Suppressor macrophage treated with lipopolysaccharide for 1 hour (primary cell): ENCODE measurements at places on chromosomes 11 and 22.

- DNase-seq = no peak
Measured at GRCh38 chr22:42185915-42186439, 55.4 kb upstream of the CYP2D6 start.

DNA sequence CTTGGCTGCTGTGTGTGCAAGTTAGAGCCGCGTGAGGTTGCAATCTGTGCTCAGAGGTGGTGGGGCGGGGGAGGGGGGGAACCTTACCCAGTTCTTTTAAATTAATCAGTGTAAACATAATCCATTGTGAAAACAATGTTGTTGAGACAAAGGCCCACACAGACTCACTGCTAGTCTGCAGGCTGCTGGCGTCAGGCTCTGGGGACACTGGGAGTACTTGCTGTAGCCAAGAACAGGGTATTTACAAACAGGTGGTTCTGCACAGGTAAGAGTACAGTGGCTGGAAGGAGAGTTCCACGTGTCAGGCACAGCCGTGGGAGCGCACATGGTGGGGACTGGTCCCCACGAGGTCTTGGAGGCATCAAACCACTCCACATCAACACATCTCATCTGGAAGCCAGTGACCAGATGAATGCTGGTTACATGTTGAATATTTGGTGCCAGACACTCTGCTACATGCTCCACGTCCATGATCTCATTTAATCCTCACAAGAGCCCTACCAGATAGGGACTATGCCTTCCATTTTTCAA is 27.4 kb downstream of the SCUBE1 start:
- no peak for DNase-seq

- DNase-seq = no peak
Measured at GRCh38 chr11:82216927-82217570, 516.6 kb downstream of the FAM181B start.

DNA sequence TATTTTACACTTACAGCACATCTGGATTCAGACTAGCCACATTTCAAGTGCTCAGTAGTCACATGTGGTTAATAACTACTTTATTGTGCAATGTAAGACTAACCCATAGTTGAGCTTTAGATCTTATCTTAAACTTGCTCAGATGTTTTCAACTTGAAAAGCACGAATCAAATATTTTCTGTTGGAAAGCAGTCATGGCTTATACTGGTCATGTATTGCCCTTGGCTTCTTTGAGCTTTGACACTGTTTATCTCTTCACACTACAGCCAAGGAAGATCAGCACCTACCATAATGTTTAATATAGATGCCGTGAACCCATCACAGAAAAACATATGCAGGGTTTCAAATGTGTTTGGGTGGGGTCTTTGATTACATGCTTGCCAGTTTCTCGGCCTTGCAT is 4.4 kb downstream of the RBX1 start:
- DNase-seq = no peak

- peak; percentile 46 for DNase-seq
Measured at GRCh38 chr11:62472063-62472884, 53.4 kb downstream of the SCGB1A1 start.

DNA sequence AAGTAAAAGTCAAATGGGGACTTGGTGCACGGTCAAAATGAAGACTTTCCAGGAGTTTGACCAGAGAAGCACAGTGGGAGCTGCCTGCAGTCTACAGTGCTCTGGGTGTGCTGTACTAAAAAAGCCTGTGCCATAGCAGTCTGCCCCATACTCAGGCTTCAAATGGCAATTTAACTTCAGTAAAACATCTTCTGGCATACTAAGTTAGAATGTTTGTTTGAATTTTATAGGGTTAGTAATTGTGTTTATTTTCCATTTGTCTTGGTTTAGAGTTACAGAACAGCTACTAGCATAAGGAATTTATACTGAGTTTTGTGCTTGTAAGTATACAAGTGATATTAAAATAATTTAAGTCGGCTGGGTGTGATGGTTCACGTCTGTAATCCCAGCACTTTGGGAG is 29.3 kb upstream of the LIPT2 start:
- DNase-seq = no peak

DNA sequence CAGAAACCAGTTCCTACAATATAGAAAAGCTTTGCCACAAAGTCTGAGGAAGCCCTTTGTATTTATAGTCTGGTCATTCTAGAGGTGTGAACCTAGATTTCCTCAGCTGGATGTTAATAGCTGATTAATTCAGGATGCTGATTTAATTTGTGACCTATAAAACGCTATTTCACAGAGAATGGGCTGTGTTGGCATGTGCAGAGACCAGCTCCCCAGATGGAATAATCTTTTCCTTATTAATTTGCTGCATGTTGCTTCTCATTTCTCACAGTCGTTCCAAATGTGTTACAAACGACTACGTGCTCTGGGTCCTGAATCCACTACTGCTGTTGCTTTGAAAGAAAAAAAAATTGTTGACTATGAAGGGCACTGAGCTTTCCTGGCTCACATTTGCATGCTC is 49.3 kb downstream of the BDNF start:
- no peak for DNase-seq

DNA sequence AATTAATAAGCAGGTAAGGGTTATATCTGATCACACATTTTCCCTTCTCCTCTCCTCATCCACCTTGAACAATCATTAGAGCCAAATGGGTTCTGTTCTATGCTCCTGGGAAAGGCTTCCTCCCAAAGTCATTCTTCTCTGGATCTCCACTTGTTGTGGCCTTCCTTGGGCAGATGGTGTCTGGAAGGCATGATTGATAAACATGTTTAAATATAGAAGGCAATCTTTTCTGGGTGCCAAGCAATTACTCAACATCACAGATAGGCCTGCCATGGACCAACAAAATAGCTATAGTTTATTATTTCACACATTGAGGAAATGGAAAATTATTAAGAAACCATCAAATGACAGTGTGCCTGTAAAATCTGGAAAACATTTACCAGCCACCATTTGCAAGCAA is 73.5 kb downstream of the KCNA4 start:
- DNase-seq = no peak

DNA sequence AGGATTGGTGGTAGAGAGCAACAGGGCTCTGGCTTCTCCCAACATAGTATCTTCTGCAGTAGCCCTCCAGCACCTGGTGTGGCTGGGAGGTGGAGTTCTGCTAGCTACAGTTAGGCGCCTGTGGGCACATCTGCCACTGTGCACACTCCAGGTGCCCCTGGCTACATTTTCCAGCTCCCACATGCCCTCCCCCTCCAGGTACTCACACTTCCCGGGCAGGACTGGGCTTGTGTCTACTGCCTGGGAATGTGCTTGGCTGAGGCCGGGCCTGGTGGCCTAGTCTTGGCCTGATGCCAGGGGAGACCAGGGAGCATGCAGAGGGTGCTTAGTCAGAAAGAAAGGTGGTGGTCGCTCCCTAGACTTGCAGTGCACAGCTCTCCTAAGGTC is 15.8 kb downstream of the PHLDB1 start:
- DNase-seq = peak; percentile 17

DNA sequence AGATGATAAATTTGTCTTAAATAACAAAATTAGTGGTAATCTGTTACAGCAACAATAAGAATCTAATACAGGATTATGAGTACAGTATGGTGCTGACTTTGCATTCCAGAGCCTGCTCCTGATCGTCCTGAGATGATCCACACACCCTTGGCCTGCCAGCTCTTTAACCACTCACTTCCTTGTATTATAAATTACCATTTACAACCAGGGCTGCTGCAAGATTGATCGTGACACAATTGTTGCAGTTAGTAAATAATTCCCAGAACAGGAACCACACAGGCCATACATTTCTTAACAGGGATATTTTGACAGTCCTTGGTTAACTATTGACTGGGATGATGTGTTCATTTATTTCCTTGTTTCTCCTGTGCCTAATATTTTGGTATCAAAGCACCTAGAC is 3.8 kb upstream of the CBLIF start:
- DNase-seq = peak; percentile 24

- no peak for DNase-seq
Measured at GRCh38 chr22:22397875-22398524, 110.5 kb downstream of the ZNF280B start.

DNA sequence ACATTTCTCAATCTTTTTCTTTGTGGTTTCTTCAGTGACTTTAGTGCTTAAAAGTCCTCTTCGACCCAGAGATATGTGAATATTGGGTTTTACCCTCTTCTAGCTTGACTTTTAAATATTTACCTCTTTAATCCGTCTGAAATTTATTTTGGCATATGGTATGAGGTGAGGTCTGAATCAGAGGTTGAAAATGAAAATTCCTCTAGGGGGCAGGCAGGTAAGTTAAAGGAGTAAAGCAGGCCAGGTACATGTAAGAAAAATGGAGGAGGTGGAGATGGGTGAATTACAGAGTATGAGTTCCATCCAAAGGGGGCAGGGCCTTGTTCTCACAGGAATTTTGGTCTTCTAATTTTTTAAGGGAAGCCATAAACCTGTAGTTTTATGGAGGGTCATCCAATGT is 263.8 kb upstream of the NARS2 start:
- no peak for DNase-seq

DNA sequence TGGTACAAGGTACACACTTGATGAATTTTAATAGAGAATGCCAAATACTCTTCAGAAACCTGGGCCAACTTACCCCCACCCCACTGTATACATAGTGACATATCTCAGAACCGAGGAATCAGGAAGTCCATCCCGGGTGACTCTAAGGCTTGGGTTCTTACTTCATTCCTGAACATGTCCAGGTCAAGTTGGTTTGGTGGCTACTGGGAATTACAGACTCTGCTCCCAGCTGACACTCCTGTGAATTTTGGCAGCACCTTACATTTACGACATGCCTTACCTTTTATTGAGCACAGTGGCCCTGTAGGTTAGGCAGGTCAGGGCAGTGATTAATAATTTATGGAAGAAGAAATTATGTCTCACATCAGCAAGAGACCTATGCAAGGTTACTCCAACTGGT is 70.1 kb upstream of the LDLRAD3 start:
- no peak for DNase-seq

GRCh38 chr11:29135504-29135903 is 881.3 kb downstream of the KCNA4 start:
- DNase-seq = no peak

DNA sequence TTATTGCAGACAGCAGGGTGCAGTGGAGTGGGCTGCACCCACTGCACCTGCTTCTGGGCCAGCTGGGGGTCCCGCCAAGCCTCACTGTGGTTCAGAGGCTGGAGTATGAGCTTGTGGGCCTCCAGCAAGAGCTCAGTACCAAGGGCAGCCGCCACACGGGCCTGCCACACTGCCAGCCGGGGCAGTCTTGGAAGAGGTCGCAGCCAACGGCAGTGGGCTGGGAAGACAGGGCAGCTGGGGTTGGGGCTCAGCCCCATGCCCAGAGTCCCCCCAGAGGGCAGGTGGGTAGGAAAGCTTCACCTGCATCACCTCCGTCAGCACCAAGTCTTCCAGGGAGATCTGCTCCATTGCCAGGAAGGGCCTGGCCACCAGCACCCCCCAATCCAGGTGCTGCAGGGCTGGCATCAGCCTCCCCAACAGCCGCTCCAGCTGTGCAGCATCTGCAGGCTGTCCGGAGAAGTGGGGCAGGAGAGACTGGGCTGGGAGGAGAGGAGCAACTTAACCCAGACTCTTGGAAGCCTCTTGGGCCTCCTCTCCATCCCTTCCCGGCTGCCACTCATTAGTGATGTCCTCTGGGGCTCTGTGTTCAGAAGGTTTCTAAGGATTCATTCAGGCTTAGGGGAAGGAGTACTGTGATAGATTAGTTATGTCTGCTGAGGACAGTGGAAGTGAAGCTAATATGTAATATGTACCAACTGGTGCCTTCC is 1.1 kb upstream of the GSTT4 start:
- no peak for DNase-seq

- no peak for DNase-seq
Measured at GRCh38 chr11:36617543-36618362, 19.7 kb upstream of the RAG2 start.

GRCh38 chr22:30054067-30054763 is 26.0 kb upstream of the HORMAD2 start:
- no peak for DNase-seq

DNA sequence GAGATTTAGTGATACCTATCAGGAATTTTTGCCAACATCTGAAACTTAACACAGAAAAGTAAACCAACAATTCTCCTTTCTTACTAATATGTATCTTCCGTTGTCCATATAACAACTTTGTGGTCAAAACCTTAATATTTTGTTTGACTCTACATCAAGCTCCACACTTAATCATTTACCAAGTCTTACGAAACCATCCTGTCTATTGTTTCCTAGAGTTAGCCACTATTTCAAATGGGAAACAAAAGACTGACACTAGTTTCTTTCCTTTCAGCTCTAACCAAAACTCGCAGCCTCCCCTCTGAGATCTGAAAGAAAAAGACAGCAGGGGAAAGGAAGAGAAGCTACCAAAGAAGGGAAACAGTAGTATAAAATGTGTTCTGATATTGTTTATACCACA is 26.5 kb upstream of the PRDM10 start:
- no peak for DNase-seq

DNA sequence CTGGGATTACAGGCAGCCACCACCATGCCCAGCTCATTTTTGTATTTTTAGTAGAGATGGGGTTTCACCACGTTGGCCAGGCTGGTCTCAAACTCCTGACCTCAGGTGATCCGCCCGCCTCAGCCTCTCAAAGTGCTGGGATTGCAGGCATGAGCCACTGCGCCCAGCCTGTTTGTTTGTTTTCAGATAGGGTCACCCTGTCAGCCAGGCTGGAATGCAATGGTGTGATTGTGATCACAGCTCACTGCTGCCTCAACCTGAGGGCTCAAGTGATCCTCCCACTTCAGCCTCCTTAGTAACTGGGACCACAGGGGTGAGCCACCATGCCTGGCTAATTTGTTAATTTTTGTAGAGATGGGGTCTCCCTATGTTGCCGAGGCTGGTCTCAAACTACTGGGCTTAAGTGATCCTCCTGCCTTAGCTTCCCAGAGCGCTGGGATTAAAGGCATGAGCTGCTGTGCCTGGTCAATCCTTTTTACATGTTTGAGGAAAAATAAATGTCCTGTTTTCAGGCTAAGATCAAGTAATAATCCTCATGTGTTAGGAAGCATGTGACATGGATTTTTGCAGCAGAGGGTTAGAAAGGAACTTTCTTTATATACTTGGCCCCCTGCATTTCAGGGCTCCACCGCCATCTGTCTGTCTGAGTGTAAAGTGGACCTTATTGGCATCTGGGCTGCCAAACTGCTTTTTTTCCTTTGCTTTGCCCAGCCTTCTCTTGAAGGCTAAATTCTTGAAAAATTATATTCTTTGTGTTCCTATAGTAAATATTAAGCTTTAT is 4.8 kb upstream of the SLC3A2 start:
- no peak for DNase-seq

- DNase-seq = peak; percentile 37
Measured at GRCh38 chr11:102749101-102749722, 24.5 kb upstream of the MMP8 start.

DNA sequence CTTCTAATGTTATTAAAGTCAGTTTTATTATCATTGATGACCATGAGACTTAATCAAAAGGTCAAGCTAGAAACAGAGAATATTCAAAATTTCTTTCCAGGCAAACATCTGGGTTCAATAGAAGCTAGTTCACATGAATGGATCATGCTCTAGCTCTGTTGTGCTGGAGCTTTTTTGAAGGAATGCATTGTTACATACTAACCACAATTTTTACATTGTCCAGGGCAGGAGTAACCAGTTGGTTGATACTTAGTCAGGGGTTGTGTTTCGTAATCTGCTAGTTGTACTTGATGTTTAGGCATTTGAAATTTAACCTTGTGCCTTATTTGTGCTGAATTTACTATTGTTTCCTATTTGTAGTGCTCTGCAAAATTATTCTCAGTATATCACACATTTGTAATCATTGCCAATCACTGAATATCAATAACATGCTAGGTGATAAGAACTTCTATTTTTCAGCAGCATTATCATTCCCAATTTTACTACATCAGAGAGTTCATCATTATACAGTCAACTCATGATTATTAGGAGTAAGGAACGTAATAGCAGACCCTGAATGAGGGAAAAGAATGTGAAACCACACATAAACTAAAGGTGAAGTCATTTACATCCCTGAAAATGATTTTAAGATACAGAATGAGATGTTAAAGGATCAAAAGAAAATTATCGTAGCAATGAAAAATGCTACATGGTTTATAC is 23.2 kb downstream of the NF2 start:
- DNase-seq = no peak
